ENCODE measurements at places on chromosomes 11 and 22.

GRCh38 chr11:115197031-115197430 lies 307.2 kb downstream of the CADM1 start:
- DNase-seq = no peak

GRCh38 chr11:17354601-17354991 lies 3.0 kb downstream of the NCR3LG1 start:
- peak; percentile 68 for DNase-seq

- no peak for DNase-seq
Measured at GRCh38 chr11:123601136-123601535, 53.3 kb downstream of the SCN3B start.

DNA sequence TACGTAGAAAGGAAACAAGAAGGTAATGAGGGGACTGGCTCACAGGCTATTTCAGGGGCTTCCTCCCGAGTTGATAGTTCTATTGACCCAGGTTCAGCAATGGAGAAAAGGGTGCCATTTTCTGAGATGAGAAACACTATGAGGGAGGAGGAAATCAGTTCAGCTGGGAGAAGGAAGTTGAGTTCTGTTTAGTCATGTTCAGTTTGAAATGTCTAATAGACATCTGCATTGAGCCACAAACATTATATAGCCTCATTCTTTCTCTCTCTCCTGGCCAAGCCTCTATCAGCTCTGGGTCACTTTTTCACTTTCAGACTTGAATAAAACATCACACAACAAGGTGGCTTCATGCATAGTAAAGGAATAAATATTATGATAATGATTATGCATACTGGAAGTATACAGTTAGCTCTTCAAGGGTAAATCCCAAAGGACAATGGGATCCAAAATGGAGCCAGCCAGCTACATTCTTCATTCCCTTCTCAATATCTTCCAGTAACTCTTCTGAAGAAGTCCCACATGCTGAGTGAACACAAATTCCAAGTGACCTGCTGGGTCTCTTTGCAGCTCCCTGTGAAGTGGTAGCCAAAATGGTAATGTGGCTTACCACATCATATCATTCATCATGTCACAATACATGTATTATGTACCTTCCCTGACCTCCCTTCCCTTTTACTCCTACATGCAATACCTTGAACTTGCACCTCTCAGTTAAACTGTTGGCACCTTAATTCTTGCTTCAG lies 80.9 kb upstream of the CD44 start:
- DNase-seq = no peak

All from effector memory CD8-positive, alpha-beta T cell (primary cell).